NCI-H510A (cell line): ENCODE measurements at places on chromosomes 6 and 20.

DNA sequence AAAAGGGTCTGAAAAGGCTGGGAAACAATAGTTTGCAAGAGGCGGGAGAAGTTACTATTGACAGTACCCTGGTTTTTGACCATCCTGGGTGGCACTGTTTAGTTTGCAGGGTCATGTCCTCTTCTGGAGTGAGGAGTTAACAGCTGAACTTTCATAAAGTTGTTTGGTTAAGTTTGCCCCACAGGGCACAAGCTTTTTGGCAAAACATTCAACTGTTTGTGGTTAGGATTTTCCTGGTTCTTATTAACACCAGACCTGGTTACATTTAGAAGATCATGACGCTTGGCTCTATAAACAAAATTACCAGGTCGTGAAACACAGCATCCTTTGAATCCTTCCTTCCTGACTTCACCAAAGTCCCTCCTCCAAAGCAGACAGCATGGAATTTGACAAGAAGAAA is 106.1 kb downstream of the RIN2 start:
- DNase-seq, result no peak

DNA sequence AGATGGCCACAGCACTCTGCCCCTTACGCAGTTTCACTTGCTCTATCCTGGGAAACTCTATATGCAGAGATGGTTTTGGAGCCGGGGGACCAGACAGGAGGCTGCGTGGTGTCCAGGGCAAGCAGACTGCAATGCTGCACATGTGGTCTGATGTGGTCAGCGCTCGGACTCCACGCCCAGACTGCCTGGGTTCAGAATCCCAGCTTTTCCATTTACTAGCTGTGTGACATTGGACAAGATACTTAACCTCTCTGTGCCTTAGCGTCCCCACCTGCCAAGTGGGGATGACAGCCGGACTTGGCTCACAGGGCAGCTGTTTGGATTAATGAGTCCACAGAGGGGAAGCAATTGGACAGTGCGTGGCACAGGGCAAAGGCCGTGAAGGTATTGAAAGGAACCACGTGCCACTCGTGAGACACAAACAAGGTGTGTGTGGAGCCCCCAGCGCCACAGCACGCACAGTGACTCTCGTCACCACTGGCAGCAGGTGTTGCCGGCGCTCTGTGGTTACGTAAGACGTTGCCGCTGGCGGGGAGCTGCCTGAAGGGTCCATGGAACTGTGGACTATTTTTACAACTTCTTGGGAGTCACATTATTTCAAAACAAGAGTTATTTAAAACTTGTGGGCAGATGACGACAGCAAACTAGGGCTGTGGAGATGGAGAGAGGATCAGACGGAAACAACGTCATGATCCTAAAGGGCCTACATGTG is 201.4 kb downstream of the PREX1 start:
- no peak for DNase-seq

DNA sequence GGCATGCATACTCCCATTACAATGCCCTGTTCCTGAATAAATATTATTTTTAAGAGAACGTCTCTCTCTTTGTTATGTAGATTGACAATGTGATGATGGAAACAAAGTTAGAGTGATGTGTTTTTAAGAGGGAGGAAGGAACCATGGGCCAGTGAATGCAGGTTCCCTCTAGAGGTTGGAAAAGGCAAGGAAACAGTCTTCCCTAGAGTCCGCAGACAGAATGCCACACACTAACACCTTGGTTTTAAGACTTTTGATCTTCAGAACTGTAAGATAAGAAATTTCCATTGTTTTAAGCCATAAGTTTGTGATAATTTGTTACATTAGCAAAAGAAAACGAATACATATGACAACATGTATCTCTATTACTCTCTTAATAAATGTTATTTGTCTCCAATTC is 4.7 kb upstream of the CENPW start:
- DNase-seq, result no peak

- DNase-seq, result no peak
These were observed 234.5 kb upstream of the MAN1A1 start for GRCh38 chr6:119584088-119584487.

GRCh38 chr6:69370763-69371162 is 426.0 kb downstream of the LMBRD1 start:
- no peak for DNase-seq

DNA sequence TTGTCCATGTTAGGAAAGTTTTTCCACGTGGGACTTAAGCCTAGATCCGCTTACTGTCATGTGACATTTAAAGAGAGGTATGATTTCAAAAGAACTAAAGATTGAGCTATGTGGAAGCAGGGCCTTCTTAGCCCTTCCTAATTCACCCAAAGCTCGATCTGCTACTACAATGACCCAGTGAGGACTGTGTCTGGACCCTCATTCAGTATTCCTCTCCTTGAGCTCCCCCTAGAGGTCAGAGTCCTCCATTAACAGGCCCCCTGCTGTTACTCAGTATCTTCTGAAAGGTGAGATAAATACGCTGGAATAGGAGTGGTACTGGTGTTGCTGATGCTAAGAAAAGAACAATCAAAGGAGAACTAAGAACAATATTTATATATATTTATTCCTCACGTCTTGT is 414.0 kb downstream of the GJA1 start:
- no peak for DNase-seq

DNA sequence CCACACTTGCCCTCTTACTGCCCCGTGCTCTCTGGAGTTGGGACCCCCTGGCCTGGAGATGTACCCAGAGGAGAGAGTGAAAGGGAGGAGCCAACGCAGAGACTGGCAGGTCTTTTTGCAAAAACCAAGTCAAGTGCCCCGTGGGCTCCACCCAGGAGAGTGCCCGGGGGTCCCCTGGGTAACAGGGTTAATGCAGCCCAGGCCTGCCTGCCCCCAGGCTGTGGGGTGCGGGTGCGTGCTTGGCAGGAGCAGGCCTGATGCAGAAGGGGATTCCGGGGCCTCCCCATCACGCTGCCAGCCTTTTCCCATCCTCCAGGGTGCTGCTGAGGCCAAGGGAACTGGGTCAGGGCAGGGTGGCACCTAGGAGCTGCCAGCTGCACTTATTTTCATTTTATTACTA is 184.4 kb downstream of the ERMARD start:
- no peak for DNase-seq
